Activated naive CD4-positive, alpha-beta T cell (primary cell): ENCODE measurements at places on chromosomes 1 and 21.

DNA sequence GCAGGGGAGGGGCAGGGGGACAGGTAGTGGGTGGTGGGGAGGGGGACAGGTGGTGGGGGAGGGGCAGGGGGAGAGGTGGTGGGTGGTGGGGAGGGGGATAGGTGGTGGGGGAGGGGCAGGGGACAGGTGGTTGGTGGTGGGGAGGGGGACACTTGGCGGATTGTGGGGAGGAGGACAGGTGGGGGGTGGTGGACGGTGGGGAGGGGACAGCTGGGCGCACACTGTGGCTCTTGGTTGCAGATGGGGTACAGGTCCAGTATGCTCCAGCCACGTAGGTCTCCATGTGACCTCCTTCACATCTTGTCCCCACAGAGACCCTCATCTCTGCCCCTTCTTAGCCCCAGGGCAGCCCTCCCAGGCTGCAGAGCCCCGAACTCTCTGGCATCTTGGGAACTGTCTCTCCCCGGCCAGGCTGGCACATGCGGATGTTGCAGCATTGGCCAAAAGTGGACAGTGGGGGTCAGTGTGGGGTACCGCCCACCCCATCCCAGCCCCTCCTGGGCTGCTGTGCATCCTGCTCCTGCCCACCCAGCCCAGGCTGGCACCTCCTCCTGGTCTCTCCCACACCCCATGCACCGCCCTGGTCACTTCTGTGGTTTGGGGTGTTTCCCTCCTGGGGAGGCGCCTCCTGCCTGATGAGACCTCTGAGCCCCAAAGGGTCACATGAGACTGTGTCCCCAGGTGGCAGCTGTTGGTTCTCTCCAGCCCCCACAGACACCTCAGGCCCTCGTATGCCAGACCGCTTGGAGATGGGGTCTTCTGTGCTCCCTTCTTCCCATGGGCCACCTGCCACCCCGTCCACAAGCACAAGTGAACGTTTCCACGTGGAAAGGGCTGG, 7.6 kb upstream of the SLC19A1 start:
- DNase-seq = no peak

GRCh38 chr1:234886081-234886984, 242.3 kb downstream of the TOMM20 start:
- DNase-seq = no peak

GRCh38 chr1:204726478-204726877, 40.9 kb upstream of the LRRN2 start:
- no peak for DNase-seq

DNA sequence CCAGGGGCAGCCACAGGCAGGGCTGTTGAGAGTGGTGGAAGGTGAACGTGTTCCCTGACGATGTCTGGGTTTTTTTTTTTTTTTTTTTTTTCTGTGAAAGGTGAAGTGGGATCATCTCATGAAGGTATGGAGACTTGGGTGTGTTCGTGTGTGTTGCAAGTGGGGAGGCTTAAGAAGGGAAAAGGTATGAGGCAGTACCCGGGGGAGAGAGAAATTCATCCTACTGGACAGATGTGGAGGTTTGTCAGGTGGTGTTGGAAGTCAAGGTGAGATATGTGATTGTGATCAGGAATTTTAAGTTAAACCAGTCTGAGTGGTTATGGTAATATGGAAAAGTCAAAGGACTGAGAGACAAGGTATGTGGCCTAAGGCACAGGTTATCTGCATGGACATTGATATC, 5.3 kb downstream of the C1orf115 start:
- no peak for DNase-seq

GRCh38 chr1:17097147-17097546, 22.1 kb downstream of the PADI2 start:
- DNase-seq = no peak

GRCh38 chr21:45827881-45828579, 153.5 kb upstream of the COL6A1 start:
- DNase-seq = no peak

GRCh38 chr21:35002879-35003722, 46.0 kb downstream of the RUNX1 start:
- no peak for DNase-seq

DNA sequence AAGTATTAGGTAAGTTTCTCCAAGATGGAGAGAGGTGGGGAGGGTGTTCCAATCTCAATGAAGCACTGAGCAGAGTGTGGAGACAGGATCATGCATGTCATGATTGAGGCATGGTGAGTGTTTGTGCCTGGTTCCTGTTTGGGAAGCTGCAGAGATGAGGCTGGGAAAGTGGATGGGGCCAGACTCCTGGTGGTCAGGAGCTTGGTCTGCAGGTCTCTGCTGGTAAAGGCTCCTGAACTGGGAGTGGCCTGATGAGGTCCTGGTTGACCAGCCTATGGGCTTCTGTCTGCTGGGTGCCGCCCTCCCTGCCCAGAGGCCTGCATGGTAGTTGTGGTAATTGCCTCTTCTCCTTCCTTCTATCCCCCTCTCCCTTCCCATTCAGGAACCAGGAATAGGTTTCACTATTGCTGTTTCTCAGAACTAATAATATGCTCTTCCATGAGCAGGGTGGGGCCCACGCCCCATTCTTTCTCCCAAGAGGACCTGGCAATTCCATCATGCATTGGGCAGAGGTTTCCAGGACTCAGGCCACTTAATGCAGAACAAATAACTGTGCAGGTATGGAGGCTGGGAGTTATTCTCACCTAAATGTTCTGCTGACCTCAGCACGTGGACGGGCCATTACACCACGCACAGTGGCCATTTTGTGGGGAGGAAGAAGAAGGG, 24.5 kb downstream of the PROK1 start:
- DNase-seq = no peak
